ENCODE measurements at places on chromosomes 1 and 21.

DNA sequence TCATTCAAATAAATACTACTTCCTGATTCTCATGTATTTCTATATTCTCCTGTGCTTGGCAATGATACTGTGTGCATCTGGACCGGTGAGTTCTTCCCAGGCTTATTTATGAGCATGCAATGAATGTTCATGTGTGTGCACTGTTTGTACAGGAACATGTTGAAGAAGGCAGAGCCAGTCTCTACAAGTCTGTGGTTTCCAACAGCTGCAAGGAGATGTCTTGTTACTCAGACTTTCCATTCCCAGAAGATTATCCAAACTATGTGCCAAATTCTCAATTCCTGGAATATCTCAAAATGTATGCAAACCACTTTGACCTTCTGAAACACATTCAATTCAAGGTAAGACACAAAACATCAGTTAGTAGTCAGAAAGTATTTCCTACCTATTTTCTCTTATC is 19.1 kb downstream of the FMO1 start:
- no peak for DNase-seq

DNA sequence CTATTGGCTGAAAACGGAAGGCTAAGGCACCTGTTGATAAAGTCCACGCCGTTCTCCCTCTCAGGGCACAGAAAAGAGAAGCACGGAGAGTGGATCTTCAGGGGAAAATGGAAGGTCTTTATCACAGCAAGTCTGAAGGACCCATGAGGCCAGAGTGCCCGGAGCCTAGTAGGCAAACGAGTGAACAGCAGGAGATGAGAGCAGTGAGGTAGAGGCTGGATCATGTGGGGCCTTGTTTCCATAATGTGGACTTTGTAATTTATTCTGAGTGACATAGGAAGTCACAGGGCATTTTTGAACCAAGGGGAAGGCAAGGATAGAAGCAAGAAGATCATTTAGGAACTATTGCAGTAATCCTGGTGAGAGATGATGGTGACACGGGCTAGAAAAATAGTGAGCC is 287.2 kb upstream of the NRIP1 start:
- no peak for DNase-seq

- peak; percentile 71 for DNase-seq
These were observed 26.8 kb upstream of the CRNN start for GRCh38 chr1:152440635-152441471.

GRCh38 chr21:44836666-44837471 is 19.0 kb upstream of the SUMO3 start:
- DNase-seq: peak; percentile 22

DNA sequence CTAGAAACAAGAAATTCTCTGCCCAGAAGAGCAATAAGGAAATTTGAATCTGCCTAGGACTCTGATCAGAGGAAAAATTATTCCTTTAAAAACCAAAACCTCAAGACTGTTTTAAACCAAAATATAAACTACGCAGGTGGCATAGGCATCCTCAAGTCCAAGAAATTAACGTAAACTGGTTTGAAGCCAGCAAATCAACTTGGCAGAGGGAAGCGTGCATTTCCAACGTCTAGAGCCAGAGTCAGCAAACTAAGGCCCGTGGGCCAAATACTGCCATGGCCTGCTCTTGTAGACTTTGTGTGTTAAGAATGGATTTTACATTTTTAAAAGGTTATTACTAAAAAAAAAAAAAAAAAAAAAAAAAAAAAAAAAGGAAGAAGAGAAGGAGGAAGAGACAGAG is 67.8 kb upstream of the VTCN1 start:
- no peak for DNase-seq

DNA sequence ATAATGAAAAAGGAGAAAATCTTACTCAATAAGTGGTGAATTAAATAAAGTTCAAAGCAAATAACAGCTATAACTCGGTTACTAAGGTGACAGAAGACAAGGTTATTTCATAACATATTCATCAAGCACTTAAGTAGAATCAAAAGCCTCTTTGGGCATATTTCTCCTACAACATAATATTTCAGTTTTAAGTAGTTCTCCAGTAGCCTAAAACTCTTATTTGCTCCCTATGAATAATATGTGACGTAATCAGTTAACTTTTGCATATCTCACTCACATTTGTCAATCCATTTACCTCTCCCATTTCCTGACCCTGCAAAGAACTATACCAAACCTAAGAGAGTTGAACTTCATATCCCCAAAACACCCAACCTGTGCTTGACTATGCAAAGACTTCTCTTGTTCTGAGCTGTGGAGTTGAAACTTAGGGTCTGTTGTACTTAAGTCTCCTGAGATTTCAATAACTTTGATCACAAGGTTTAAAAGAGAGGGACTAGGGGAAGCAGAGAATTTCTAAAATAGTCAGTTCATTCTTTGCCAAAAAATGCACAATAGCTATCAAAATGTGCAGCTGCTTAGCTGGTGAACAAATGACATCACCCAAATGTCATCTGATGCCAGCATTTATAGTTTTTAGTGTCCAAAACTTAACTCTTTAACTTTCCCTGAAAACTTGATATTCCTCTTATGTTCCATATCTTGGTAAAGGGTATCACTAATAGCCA is 37.2 kb downstream of the TTLL7 start:
- no peak for DNase-seq

GRCh38 chr1:47323599-47324031 is 9.7 kb upstream of the STIL start:
- peak; percentile 20 for DNase-seq

DNA sequence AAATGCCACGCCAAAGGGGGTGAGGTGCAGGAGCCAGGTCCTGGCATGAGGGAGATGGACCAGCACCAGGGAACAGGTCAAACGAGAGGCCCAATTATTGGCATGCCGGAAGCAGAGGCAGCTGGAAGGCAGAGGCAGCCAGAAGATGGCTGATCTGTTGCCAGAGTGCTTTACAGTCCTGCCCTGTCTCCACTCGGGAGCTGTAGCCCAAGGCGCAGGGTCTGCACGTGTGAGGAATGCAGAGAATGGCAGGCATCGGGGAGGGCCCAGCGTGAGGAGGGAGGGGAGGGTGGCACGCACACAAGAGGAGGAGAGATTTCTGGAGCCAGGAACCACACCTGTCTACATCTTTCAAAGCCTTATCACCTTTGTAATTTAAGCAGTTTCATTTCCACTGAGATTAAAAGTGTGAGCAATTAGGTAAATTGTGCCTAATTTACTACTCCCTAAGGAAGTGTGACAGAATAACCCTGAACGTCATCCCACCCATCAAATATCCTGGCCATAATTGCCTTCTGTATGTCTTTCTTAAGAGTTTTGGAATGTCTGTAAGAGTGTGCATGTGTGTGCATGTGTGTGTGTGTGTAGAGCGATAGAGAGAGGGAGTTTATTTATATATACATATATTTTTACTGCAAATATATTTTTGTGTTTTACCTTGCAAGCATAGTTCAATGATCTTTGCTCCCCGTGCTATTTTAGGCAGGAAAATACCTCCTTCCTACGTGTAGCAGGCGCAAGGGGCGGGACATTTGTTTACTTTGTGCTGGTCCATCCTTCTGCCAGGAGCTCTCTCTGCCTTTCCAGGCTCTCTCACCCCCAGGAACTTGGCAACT is 125.5 kb upstream of the SERBP1 start:
- no peak for DNase-seq

DNA sequence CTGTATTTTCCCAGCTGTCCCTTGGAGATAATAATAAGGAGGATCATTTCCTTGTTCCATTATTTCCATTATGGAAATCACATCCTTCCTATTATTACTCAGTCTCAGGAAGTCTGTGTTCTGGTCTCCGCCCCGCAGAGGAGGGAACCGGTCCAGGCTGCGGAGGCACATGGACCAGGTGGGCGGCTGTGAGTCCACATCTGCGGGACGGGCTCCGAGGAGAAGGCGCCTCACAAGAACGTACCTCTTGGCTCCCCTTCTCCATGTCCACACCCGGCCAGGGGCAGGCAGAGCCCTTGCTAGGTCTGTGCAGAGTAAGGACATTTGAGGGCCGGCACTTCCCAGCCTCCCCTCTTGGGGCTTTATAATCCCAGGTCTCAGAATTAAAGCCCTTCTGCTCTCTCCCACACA is 14.6 kb downstream of the RAB7B start:
- no peak for DNase-seq

GRCh38 chr1:85358702-85359438 is 82.4 kb upstream of the BCL10 start:
- no peak for DNase-seq

DNA sequence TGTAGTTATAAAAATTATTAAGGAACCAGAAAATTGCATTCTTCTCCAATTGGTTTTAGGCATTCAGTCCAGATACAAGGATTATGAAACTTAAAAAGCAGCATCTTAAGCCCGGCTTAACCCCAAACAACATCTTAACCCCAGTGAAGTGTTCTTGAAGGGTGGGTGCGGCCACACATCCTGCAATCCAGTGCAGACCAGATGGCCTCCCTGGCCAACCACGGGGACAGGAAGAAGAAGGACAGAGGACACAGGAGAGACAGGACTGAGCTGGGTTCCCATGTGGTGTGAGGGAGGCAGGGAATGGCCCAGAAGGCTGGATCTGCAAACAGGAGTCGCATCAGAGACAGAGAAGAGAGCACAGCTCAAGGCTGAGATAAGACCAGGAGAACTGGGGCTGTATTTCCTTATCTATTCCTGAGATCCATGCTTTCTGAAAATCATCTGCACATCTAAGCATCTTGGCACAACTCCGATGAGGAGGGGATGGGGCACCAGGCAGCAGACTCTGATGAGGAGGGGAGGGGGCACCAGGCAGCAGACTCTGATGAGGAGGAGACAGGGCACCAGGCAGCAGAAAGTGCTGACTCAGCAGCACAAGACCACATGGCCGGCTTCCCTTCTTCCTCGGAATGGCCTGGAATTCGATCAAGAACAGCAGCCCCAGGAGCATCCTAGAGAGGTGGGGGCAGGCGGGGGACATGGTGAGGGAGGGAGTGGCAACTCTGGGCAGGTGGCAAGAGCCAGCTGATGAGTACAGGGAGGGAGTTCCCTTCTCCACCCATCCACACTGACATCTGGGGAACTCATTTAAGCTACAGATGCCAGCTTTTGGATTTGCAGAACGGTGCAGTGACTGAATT is 26.6 kb downstream of the ABCG1 start:
- no peak for DNase-seq

- DNase-seq: no peak
These were observed 4.4 kb downstream of the PSEN2 start for GRCh38 chr1:226874579-226875425.

GRCh38 chr1:206516728-206516990 is 9.3 kb downstream of the RASSF5 start:
- no peak for DNase-seq

DNA sequence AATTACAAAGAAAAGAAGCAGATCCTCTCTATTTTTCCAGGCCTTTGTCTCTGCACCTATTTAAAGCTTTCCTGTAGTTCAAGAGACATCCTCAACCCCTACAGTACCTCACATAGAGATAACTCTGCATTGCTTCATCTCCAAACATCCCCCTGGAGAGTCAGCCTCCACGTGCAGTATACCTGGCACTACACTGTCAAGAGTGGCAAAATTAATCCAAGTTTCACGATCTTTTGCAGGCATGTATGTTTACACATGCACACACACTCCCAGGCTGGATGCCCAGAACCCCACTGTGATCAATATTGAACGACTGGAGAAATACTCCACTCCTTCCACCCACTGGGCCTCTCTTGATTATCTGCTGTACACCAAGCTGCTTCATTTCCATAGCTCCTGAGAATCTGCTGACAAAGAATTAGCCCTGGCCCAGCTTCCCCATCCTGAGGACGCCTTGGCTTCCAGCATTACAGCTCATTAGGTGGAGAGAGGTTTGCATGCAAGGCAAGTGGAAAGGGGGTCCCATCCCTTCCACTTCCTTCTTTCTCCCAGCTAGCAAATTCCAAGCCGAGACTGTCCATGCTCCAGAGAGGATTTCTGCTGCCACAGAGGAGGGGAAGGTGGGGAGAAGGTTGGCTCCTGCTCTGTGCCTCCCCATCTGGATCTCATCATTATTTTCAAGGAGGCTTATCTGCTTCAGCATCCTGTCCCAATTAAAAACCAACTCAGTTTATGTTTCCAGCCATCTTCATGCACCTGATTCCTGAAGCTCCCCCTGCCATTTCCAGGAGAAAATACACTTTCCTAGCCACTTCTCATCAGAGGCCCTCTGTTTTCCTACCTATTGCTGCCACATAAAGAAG is 66.5 kb upstream of the GOLT1A start:
- DNase-seq: no peak
